T-helper 2 cell (primary cell): ENCODE measurements at places on chromosomes 5 and 9.

GRCh38 chr9:89179540-89179894 lies 899 bp upstream of the SHC3 start:
- no peak for DNase-seq

GRCh38 chr9:684941-685340 lies 156.6 kb upstream of the DMRT1 start:
- DNase-seq, result no peak

- DNase-seq, result no peak
These were observed 53.1 kb upstream of the NREP start for GRCh38 chr5:111810112-111810511.

DNA sequence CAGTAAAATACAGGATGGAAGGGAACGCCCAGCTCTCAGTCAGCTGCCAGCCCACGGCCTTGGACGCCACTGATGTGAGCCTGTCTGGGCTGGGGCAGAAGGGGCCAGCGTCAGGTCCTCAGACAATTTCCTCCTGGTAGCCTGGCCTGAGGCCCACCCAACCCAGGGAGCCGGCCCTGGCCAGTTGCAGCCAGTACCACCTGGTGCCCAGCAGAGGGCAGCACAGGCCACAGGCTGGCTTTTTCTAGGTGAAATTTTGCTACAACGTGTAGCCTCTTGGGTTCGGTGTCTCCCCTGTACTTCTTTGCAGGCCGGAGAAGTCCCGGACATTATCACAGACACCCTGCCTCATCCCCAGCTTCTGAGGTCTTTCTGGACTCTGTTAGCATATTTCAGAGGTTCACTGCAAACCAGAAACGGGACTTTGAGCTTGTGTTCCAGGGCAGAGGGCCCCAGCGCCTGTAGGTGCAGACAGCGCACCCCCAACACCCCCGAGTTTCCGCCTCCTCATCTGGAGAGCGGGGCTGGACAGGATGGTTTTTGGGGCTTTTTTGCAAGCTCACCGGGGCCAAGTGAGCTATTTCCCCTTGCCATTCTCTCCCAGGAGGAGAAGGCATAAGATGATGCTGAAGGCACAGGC lies 45.9 kb upstream of the KCNMB1 start:
- DNase-seq, result peak; percentile 40

DNA sequence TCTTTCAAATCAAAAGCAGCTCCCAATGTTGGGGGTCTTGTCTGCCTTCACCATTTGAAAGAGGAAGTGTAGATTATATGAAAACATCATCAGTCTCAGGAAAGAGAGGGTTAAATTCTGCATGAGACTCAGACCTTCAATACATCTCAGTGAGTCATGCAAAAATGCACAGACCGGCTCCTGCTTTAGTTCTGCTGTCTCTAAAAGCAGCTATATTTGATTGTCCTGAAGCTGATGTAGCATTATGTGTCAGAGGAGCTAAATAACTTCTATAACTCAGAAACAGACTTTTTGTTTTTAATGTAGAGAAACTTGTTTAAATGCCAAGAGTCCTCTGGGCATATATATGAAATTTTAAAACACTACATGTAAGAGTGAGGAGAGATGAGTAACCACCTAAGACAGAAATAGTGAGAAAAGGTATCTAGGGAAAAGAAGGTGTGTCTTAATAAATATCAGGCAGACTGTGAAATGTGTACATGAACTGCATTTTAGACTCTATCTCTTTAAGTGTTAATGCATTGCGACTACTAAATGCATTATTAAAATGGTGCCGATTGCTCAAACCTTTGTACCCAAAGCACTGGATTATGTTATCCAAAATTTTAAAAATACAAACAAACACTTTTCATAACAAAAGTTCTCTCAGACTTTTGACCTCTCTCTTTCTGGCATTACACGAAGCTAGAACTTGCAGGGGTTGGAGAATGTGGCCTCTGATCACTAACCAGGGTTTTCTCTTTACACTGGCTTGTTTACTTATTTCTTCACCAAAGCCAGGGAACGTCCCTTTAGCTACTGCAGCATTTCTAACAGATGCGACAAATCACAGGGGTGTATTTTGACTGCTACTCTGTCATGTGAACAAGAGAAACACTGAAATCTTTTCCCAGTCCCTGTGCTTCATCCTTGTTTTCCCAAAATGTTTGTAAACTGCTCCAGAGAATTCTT lies 302.3 kb downstream of the ARL15 start:
- no peak for DNase-seq

DNA sequence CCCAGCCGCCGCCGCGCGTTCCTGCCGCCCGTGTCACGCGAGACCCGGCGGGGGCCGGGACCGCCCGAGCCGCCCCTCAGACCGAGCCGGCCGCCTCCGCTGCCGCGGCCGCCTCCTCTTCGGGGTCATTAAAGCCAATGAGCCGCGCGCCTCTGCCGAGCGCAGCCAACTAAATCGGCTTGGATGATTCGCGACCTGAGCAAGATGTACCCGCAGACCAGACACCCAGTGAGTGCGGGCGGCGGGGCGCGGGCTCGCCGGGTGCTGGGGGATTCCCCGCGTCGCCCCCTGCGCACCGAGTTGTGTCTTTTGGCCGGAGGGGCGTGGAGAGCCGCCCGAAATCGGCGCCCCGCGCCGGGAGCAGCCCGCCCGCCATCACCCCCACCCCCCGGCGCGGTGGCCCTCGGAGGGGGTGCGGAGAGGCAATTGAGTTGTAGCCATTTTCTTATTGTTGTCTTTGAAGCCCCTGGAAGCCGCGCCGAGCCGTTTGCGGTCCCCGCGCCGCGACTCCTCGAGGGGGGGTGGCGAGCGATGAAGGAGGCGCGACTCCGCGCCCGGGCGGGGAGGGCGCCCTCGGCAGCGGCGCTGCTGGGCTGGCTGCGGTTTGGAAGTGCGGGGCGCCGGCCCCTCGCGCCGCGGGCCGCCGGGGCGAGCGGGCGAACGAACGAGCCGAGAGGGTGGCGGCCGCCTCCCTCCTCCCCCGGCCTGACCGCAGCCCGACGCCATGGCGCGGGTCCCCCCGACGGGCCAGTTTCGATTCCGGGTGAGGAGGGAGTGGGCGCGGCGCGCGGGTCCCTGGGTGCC lies 1.0 kb downstream of the TLE4 start:
- peak; percentile 64 for DNase-seq

- DNase-seq, result no peak
These were observed 2.4 kb downstream of the LCN1 start for GRCh38 chr9:135523521-135524129.

- no peak for DNase-seq
These were observed 102.1 kb upstream of the CEP78 start for GRCh38 chr9:78133751-78134150.

GRCh38 chr9:98373609-98374008 lies 118.2 kb upstream of the TBC1D2 start:
- no peak for DNase-seq

DNA sequence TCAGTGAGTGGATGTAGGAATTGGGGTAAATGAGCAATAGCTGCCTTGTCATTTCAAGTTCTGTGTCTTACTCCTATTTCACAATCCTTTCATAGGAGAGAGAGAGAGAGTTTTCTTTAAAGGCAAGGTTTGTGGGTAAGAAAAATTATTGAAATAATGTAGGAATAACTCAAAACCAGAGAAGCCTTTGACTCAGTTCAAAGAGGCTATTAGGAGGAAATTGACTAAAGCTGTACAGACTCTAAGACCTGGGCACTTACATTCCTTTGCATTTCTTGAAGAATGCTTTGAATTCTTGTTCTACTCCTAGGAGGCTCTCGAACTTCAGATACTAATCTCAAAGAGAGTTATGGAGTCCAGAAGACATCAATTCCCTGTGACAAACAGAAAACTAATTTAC lies 257.1 kb downstream of the FBXL7 start:
- no peak for DNase-seq

- DNase-seq, result no peak
These were observed 11.5 kb upstream of the SLC25A48 start for GRCh38 chr5:135822959-135823358.

- no peak for DNase-seq
These were observed 21.9 kb upstream of the ISCA1 start for GRCh38 chr9:86304236-86304730.

GRCh38 chr9:111621895-111622480 lies 9.1 kb upstream of the DNAJC25 start:
- no peak for DNase-seq

DNA sequence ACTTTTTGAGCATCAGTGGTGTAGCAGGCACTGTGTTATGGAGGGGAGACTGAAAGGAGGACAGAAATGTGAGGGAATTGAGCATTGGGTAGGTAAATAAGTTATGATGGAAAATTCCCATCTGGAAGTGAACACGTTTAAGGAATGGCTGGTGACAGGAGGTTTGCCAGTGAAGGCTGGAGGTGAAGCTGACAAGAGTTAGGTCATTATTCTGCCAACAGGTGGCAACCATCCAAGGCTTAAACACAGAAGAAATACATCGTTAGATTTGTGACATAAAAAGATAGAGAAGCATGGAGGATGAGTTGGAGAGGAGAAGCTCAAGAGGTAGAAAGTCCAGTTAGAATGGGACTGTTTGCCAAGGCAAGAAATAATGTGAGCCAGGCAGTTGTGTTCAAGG lies 455.3 kb upstream of the SGCD start:
- DNase-seq, result no peak

DNA sequence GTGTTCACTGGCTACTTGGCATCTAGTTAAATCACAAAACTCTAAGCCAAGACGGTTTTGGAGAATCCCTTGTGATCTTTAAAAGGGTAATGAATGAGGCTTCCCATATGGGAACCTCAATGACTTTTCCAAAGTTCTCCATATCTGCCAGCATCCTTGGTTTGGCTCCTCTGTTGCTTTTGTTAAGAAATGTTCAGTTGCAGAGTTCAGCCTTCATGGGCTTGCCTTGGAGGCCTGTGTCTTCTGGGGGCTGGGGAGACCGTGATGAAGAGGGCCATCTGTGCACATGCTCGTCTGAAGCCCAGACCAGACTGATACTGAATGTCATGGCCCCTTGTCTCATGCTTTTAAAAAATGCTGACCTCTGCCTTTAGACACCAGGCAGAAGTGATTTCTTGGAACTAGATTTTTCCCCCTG lies 84.3 kb downstream of the RAI14 start:
- no peak for DNase-seq

- DNase-seq, result no peak
These were observed 265.3 kb downstream of the ENC1 start for GRCh38 chr5:74375271-74375670.

- no peak for DNase-seq
These were observed 24.7 kb downstream of the ZDHHC11B start for GRCh38 chr5:759781-760362.

DNA sequence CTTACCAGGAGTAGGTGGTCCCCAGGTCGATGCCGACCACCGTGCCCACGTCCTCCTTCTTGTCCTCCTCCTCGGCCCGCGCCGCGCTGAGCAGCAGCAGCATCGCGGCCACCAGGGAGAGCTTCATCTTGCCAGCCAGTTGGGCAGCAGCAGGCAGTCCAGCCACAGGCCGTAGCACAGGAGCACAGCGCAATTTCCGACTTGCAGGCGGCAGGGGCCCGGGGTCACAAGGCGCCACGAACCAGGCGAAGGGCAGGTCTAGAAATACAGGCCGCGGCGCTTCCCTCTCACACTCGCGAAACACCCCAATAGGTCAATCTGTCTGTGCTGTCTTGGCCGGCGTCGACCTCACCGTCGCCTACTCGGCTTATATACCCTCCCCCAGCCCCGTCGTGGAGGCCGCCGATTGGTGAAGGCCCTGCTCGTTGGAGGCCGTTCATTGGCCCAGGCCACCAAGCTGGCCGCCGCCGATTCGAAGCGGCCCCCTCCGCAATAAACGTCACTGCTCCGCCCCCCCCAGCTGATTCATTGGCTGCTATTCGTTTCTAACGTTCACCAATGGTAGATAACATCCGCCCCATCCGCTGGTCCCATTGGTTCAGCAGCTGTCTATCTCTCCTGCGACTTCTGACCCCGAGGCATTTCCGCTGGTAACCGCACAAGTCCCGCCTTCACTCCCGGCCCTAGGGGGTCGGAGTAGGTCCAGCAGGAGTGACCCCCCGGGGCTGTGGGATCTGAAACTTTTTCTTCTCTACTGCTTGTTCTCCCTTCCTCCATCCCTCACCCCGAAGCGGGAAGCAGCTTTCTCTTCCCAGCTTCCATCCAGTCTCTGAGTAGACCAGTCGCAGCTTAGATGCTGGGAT lies at the start of gene HSPA5:
HSPA5 (minus strand) TSS at position 344 of the 863 bp plus-strand sequence; CDS start at position 127, 217 bp downstream.
- peak; percentile 99 for DNase-seq

DNA sequence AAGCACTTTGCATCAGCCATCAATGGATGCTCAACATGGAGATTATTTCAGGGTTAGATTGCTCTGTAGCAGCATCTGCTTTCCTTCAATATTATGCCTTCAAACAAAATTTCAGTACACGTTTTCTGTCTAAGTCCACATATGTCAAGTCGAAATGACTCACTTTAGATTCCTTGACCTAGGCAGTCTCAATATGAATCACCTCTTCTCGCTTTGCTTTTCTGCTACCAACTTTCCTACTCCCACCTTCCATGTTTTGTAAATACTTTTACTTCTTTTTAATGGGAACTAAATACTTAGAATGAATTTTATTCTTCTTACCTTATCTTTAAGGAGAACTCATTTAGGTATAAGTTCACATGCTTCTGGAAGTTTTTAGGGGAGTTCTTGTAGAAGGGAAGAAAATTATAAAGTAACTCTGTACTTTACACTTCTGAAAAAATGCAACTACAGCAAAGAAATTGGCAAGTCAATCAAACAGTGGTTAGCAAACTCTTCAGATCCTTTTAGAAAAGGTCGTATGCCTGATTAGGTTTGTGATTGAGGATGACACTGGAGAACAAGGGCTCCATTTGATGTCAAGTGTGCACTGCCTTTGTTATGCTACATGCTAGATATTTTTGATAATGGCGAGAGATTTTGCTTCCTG lies 478.5 kb upstream of the SMARCA2 start:
- DNase-seq, result no peak

GRCh38 chr5:25414742-25415141 lies 770.0 kb upstream of the CDH10 start:
- DNase-seq, result no peak

DNA sequence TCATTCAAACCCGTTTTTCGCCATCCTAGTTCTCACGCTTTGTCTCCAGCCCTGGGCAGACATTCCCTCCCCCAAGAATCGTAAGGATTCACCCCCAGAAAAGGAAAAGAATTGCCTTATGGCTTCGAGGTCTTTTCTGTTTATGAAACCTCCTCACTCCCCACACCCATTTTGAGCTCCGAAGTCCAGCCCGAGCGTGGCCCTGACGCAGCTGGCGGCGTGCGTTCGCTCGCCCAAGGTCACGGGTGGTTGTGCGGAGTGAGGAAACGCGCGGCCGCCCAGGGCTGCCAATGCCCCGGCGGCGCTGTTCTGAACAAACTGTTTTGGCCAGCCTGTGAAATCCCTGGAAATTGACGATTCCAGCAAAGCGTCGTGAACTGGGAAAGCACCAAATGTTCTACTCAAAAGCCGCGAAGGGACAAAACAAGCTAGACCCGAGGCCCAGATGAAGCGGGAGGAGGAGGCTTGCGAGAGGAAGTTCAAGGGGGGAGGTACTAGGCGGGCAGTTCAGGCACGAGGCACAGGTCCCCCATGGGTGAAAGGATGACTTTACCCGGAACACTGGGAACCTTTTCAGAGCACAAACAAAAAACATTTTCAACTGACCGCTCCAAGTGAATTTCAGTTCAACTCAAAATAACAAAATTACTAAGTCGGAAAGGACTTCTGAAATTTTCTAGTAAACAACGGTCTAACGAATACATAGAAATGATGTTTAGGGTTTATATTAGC lies 683 bp upstream of the ZFAND5 start:
- peak; percentile 35 for DNase-seq
